Stimulated activated CD4-positive, alpha-beta T cell treated with anti-CD3 and anti-CD28 coated beads, Interleukin-15, amount 100 ng/mL, for 48 hours (primary cell): ENCODE measurements at places on chromosomes 1 and 21.

DNA sequence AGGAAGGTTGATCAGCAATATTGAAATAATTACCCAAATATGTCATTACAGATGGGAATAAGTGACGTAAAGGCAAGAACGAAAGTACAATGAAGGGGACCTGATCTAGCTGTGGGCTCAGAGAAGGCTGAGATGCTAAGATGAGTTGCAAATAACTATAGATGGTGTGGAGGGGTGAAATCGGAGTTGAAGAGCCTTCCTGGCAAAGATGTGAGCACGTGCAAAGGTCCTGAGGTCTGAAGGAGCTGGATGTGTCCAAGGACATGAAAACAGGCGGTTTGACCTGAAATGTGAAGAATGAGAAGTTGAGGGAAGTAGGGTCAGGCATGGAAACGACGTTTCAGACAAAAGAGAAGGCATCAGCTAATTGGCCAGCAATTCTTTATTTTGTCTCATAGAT, 61.6 kb upstream of the SLC45A1 start:
- no peak for DNase-seq

GRCh38 chr1:197362871-197363270, 94.8 kb downstream of the CRB1 start:
- no peak for DNase-seq

DNA sequence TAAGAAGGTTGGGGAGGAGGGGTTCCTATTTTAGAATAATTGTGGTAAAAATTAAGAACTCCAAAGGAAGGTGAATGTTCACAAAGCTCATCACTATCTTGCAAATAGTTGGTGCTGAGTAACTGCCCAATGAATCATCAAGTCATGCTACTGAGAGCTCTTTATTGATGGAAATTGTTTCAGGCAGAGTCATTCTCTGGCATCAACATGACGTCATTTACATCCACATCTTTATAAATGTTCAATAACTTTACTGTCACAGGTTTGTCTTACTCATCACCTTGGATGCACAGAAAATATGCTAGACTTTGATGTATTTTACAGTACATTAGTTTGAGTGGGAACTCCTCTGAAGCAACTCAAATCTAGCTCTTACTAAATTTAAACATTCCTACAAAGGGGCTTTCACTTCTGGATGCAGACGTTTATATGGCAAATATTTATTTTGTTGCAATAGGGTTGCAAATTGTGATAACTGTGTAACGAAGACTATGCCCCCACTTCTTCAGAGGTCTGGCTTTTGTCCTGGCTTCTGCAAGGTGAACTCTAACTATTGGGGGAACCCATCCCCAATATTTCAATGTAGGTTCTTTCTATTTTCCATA, 273.7 kb upstream of the AJAP1 start:
- no peak for DNase-seq

- no peak for DNase-seq
Measured at GRCh38 chr1:46206399-46206798, 3.3 kb downstream of the LURAP1 start.

GRCh38 chr1:109677459-109677858, 9.6 kb downstream of the GSTM2 start:
- DNase-seq: no peak

DNA sequence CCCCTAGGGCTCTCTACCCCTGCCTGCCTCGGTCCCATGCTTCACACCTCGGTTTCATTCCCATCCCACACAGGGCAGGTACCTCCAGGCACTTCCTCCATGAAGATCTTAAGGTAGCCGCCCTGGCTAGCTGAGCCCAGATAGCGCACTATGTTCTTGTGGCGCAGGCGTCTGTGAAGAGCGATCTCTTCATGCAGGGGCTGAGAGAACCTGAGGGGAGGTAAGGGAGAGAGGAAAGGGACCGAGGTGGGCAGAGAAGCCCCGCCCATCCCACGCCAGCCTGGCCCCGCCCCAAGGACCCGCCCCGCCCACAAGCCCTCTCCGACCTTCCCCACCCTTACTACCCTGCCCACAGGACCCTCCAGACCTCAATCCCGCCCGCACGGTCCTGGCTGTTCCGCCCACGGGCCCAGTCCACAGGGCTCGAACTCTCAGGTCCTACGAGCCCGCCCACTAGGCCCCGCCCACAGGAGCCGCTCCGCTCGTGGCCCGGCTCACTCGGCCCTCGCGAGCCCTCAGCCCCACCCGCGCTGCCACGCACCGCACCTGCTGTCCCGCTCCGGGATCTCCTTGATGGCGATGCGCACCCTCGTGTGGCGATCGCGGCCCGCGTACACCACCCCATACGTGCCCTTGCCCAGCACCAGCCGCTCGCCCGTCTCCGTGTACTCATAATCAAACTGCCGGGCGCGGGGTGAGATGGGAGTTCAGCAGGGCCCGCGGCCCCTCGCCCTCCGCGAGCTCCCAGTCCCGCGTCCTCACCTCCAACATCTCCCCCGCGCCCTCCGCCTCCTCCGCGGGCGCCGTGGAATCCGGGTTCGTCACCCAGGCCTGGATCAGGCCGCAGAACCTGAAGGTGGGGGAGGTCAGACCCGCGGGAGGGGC, 6.4 kb downstream of the MAP3K6 start:
- no peak for DNase-seq

DNA sequence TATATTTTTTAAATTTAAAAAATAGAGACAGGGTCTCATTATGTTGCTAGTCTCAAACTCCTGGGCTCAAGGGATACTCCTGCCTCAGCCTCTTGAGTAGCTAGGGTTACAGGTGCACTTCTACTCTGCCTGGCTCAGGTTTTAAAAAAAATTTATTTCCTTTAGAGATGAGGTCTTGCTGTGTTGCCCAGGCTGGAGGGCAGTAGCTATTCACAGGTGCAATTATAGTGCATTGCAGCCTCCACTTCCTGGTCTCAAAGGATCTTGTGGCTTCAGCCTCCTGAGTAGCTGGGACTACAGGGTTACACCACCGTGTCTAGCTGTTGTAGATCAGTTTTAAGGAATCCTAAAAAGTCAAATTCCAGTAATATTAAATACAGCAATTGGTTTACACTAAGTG, 5.0 kb downstream of the RNF11 start:
- no peak for DNase-seq

- no peak for DNase-seq
Measured at GRCh38 chr1:248823517-248824001, 2.2 kb downstream of the SH3BP5L start.

- no peak for DNase-seq
Measured at GRCh38 chr1:48249868-48250267, 27.4 kb downstream of the SLC5A9 start.

GRCh38 chr1:190312763-190313162, 164.9 kb downstream of the BRINP3 start:
- no peak for DNase-seq

GRCh38 chr1:32701951-32702598, 495 bp downstream of the SYNC start:
- no peak for DNase-seq

- no peak for DNase-seq
Measured at GRCh38 chr1:96979304-96980268, 258.0 kb downstream of the PTBP2 start.

DNA sequence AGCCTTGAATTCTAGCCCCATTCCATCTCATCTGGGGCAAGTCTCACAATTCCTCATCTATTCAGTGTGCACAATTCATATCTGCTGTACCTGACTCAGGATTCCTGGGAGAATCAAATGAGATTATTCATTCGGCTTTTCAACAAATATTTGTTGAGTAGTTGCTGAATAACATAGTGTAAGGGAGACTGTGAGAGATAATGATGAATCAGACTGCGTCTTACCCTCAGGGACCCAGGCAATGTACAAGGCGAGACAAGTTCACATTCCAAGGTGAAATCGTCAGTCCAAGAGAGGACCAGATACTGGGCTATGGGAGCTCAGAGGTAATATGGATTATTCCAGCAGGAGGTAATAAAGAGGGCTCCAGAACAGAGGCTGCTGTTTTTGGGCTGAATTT, 67.8 kb upstream of the SMYD2 start:
- no peak for DNase-seq

DNA sequence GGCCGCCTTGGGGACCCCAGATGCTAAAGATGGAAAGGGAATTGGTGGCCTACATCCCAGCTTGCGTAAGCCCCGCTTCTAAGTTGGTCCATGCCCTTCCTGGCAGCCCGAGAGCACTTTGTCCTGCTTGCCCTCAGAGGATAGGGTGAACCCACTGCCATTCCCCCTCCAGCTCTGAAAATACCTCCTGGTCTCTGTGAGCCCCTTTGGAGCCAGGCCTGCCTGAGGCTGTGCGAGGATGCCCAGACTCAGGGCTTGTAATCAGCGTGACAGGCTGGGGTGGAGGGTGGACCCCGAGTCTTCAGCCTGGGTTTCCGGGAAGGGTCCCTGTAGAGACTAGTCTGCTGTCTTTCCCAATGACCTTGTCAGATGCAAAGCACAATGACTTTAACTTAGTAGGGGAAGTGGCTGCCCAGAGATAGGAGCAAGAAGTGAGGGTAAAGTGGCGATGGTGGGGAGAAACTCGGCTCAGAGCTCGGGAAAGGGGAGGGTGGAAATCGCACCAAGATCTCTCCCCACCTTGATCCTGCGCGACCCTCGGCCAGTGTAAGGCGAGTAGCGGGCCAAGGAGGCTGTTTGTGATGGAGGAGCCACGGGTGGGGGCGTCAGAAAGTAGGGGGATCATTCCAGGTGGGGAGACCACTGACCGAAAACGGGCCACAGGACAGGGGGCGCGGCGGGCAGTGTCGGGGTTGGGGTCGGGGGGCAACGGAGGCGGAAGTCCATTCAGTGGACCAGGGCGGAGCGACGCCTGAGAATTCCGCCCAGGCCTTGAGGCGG, 2.7 kb upstream of the HES3 start:
- no peak for DNase-seq

DNA sequence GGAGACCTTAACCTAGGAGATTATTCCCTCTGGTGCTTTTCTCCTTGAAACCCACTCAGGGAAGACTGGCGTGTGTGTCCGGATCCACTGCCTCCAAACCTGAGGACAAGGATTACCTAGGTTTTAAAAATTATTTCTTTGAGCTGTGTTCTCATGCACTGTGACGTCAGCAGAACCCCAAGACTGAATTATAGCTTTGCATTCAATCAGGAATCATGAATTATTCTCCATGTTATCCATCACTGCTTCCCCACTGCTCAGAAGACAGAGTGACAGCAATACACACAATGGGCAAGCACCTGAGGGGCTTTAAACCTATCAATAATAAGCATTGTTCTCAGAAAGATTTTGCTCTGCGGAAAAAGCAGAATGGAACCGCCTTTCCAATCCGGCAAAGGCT, 253.2 kb upstream of the FOXD3 start:
- DNase-seq: no peak

DNA sequence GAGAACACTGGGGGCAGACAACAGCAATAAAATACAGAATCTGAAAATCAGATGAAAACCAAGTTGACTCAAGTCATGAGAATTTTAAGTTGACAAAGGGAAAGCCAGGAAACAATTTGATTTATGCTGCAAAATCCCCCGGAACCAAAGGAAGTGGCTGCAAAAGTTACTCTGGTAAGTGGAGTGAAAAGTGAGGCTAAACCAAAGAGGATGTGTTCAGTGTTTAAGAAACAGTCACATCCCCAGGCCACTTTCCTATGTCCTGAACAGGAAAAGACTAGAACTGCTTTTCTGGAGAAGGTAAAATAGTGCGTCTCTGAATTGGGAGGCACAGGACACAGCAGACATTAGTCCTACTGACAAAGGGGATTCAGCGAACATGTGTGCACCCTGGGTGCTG, 5.9 kb downstream of the TARBP1 start:
- DNase-seq: no peak

DNA sequence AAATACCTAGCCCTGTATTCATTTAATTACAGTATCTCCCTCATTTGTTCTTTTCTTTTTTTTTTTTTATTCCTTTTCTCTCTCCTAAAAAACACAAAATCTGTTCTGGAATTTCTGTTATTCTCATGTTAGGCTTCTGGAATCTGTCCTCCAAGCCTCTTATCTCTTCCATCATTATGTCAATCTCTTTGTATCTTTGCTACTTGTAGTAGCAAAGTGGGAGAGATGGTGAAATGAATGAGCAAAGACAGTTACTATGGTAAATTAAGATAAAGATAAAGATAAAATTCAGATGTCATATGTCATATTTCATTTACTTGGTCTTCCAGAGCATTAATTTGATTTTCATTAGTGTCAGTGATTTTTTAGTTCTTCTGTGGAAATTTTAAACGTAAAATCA, 155.1 kb downstream of the FGGY start:
- no peak for DNase-seq

- no peak for DNase-seq
Measured at GRCh38 chr1:46087891-46088290, 44.5 kb downstream of the PIK3R3 start.

DNA sequence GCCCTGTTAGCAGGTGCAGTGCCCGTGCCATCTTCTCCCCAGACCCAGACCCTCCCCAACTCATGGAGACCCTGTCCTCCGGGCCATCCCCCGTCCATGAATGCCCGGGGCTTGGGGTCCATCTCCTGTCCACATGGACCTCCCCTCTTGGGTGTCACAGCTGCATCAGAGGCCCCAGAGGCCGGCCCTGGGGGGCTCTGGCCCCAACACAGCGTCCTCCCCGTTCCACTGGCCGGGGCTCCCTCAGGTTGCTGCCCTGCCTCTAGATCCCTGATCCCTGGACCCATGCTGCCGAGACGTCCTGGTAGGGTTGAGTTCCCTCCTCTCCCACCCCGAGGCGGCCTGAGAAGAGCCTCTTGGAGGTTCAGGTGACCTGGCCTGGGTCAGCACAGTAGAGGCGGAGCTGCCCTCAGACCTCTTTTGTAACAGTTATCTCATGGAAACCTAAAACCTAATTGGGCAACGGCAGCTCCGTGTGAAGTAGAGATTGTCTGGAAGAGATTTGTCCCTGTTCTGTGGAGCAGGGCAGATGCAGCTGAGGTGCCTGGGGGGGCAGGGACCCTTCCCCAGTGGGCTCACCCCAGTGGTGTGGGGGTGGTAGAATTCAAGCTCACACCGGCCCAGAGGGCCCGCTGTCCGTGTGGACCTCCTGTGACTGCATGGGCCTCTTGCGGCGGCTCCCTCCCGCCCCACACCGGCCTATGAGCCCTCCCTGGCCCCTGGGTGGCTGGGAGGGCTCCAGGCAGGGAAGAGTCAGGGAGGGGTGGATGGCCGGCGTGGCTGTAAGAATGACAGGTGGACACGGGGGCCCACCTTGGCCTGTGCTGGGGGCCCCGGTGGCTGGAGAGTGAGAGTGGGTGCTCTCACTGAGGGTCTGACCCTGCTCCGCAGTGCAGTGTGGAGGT, 56.1 kb downstream of the SKI start:
- DNase-seq: no peak

DNA sequence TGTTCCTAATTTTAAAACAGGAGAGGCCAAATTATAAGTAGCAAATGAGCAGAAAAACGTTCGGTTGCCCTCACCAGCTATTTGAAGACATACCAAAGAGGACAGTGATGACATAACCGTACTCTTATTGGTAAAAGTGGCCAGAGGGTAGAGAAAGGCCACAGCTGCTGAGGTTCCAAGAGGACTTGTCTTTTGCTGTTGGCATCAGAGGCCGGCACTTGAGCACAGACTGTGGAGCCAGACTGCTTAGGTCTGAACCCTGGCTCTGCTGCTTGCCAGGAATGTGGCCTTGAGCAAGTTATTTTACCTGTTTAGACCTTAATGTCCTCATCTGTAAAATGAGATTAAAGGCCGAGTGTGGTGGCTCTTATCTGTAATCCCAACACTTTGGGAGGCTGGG, 14.9 kb downstream of the ETV3L start:
- no peak for DNase-seq

GRCh38 chr1:56432166-56432971, 147.0 kb downstream of the PLPP3 start:
- no peak for DNase-seq

GRCh38 chr21:46142582-46143473, 12.6 kb downstream of the FTCD start:
- no peak for DNase-seq

- DNase-seq: no peak
Measured at GRCh38 chr1:213376862-213377372, 325.9 kb downstream of the RPS6KC1 start.

GRCh38 chr1:46342084-46342656, 1.6 kb downstream of the NSUN4 start:
- no peak for DNase-seq
